Neural crest cell (in vitro differentiated cells): ENCODE measurements at places on chromosomes 4 and X.

- no peak for DNase-seq
Observed at GRCh38 chr4:151658959-151659600, 101.7 kb downstream of the GATB start.

- no peak for DNase-seq
Observed at GRCh38 chr4:140110542-140111215, 43.3 kb downstream of the MAML3 start.

DNA sequence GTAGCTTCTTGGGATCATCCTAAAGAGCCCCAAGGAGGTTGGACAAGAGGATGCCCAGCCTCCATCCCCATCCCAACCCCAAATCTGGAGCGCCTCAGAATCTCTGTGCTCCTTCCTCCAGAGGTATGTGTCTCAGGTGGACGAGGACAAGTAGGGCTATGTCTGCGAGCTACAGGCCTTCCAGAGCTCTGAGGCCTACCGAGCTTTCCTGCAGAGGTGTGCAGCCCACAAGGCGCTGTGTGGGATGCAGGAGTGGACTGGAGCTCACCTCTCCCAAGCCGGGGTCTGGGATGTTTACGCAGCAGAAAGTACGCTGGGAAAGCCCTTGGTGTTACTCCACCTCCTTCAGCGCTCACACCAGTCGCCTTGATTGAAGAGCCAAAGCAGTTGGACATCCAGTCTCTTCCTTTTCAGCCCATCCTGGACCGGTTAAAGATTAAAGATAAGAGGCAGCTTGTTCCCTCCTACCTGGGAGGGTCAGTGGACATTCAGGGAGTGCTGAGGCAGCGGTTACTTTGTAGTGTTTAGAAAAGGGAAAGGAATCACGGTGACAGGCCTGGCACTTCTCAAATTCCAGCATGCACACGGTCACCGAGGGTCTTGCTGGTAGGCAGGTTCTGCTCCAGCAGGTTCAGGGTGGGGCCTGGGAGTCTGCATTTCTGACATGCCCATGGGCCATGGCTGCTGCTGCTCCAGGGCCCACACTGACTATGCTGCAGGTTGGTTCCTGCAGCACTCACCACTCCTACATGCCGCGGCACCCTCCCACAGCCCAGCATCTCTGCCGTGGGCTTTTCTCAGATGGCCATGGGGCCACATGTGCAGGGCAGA lies 29.5 kb upstream of the JAKMIP1 start:
- no peak for DNase-seq

DNA sequence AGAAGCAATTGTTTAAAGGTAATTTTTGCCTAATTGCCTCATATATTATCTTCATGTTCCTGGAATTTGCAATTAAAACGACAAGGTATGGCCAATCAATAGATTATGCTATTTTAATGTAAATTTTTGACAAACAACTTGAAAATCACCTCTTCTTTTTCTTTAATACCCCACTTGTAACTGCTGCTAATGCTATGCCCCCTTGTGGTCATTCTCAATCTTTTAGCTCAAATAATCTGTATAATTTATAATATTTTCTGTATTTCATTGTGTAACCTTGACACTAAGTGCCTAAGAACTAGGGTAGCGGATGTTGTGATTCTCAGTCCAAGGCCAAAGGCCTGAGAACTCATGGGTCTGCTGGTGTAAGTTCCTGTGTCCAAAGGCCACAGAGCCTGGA lies 831.7 kb upstream of the POU3F4 start:
- DNase-seq: no peak

GRCh38 chr4:2406406-2406805 lies 12.0 kb downstream of the ZFYVE28 start:
- no peak for DNase-seq

DNA sequence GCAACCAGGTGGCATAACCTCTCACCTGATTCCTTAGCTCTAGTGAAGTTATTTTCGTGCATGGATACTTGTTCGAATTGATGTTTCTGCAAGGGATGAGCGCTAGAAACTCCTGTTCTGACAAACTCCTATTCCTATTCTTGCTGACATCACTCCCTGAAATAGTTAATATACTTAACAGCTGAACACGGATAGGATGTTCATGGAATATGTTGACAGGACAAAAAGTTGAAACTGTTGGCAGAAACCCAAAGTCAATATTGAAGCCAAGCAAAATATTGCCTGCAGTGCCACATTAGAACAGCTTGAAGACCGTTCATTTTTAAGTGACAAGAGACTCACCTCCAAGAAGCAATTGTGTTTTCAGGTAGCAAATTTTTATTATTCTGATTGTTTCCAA lies at the start of gene KLKB1:
TSS of gene KLKB1 (plus strand) at position 287 of the 400 bp plus-strand sequence. CDS start 689 bp downstream, outside the sequence.
- DNase-seq: no peak

GRCh38 chr4:109671350-109671749 lies 31.9 kb downstream of the CASP6 start:
- DNase-seq: no peak
